Lung microvascular endothelial cell (primary cell): ENCODE measurements at places on chromosomes 6 and 20. TPM values are rescaled to one million over a fixed set of nuclear protein-coding genes. Genes with fewer than 3 reads are reported as not detected.

DNA sequence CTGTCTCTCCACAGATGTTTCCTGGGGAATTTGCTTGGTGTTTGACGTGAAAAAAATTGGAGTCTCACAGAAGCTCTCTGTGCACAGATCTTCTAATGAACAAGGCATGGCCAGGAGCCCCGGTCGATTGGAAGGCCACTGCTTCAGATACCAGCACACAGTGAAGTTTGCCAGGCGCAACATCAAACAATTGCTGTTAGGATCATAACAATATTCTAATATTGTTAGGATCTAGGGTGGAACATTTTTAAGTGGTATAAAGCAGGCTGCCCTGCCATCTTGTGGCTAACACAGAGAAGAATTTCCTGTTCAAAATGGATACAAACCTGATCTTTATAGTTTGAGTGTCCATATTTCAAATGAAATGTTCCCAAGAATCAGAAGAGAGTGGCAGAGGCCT lies 64.1 kb downstream of the C6orf118 start:
- DNase-seq = peak; percentile 49

DNA sequence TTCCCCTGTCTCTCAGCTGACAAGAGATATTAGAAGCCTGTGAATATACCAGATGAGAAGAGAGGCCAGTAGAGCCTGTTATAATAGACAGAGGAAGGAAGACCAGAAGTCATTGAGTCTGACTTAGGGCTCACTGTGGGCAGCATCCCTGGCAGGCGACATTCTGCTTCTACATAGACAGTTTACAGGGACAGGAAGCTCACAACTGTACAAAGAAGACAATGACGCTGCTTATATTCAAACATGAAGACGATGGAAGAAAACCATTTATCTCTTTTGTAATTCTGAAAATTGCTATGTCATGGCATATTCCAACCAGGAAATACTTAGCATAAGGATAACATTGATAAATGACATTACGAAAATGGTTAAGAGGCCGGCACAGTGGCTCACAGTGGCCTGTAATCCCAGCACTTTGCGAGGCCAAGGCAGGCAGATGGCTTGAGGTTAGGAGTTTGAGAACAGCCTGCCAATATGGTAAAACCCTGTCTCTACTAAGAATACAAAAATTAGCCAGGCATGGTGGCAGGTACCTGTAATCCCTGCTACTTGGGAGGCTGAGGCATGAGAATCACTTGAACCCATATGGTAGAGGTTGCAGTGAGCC lies 170.9 kb downstream of the UBE3D start:
- no peak for DNase-seq

GRCh38 chr6:2594868-2595267 lies 155.9 kb downstream of the MYLK4 start:
- DNase-seq = no peak

DNA sequence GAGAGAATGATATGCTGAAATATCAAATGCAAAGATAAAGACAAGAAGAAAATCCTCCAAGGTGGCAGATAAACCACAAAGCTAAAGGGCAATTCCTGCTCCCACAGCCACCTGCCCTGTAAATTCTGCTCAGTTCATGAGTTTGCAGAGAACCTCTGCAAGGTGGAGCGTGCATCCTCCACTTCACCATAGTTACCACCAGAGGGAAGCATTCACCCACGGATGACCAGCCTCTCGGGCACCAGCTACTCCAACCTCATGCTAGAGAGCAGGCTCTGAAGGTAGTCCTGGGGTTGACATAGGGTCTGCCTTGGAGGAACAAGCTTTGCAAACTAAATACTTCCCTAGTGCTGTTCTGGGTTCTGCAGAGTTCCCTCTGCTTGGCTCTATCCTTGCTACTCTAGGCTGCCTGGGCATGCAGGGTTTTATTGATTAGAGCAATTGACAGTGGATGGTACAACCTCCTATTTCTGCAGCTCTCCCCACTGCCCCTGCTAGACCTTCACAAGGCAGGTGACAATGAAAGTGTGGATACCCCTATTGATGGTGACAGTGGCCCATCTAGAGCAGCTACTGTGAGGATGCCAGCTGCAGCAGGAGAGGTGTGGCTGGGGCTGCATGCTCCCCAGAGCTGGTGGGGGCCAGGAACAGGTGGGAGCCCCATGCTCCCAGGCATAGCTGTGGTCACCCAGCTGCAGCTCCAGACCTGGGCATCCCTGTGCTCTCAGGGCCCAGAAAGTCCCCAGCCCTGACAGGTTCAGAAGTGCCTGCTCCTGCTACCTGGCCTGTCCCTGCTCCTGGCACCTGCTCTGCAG lies 51.1 kb downstream of the GGTLC1 start:
- DNase-seq = peak; percentile 74

DNA sequence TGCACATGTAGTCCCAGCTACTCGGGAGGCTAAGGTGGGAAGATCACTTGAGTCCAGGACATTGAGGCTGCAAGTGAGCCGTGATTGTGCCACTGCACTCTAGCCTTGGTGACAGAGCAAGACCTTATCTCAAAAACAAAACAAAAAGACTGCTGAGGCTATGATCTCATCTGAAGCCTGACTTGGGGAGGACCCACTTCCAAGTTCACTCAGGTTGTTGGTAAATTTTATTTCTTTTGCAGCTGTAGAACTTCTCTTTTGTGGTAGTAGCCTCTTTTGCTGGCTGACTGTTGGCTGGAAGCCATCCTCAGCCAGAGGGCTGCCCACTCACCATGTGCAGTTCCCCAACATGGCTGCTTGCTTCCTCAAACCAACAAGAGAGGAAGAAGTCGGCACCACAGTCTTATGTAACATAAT lies 36.8 kb upstream of the ME1 start:
- no peak for DNase-seq

GRCh38 chr6:17015551-17016381 lies 86.1 kb upstream of the STMND1 start:
- DNase-seq = peak; percentile 24

DNA sequence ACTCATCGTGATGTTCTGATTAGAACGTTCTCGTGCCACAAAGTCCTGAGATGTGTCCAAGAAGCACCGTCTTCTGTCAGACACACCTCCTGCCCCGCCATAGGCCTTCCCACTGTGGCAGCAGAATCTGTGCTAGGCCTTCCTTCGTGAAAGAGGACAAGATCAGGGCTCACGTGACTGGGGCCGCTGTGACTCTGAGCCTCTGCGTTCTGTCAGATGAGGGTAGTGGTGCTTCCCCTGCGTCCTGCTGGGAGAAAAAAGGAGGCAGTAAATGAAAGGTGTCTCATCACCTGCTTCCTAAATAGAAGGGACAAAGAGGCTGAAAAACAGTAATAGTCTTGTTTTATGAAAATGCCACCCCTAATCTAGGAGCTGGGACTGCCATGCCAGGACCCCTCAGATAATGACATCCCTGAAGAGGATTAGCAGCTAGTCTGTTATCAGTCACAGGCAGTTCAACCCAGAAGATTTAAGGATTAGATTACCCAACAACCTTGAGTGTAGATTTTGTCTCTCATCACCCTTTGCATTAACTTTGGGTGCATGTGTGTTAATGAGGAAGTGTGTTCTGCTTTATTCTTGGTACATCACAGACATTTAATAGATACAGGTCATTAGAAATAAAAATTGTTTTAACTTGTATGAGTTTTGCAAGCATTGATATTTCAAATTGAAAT lies 4.1 kb downstream of the DNAJC5 start:
- DNase-seq = no peak

- no peak for DNase-seq
Observed at GRCh38 chr6:82957868-82958245, 107.8 kb downstream of the UBE3D start.

DNA sequence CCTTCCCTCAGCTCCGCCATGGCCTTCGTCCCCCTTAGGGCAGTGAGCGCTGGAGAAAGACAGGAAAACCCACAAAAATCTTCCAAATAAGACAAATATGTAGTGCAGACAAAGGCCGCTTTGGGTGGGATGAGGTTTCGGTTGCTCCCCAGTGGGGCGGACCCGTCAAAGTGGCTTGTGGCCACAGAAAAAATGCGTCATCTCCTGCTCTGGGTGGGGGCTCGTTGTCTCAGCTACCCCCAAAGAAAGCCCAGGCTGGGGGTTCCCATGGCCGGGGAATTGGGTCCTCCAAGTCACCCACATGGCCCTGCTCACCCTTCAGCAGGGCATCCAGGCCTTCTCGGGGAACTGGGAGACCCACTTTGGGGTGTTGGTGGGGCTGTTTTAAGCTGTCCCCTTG lies 21.9 kb upstream of the SCUBE3 start:
- DNase-seq = no peak

DNA sequence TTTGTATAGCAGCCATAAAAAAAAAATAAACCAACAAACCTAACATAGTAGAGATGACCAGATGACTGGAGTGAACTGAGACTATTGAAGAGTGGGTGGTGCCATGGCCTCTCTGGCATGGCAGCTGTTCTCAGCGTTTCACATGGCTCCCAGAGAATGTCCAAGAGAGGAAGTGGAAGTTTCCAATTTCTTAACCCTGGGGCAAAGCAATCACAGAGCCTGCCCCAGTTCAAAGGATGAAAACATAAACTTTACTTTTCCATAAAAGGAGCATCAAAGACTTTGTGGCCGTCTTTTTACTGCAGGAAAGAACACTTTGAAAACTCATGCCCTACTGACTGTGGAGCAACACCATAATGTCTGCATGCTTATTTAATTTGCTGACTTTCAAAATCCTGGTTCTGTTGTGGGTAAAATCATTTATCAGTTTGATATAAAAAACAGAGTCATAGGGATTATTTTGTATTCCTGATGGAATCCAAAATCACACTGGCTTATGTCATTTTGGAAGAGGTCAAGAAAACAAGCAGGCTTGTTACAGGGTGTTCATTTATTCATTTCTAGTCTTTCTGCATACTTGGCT lies 165.4 kb downstream of the SLC35B3 start:
- DNase-seq = no peak

GRCh38 chr20:41701588-41702348 lies 83.6 kb upstream of the CHD6 start:
- no peak for DNase-seq

DNA sequence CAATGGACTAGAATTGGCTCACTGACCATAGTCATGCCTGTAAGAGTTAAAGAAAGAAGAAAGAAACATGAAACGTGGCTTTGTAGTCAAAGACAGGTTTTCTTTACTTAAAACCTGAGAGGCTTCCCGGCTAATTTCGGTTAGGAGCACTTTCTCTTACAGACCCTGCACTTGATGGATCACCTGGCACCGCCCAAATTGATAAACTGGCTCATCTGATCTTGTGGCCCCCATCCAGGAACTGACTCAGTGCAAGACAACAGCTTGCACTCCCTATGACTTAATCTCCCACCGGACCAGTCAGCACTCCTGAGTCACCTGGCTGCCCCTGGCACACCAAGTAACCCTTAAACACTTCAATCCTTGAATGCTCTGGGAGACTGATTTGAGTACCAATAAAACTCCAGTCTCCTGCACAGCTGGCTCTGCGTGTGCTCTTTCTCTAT lies 12.3 kb downstream of the TMEM14B start:
- no peak for DNase-seq

Gene MPIG6B
- not detected in 2 replicates for total RNA-seq

Gene BNIP5
- total RNA-seq = not detected in 2 replicates

Gene PCK1
- not detected in 2 replicates for total RNA-seq

Gene ZBTB22
- total RNA-seq = 11.3 and 20.0 TPM in 2 replicates

Gene PRL
- not detected in 2 replicates for total RNA-seq

Gene RIPOR3
- total RNA-seq = 0.20 TPM in 1 of 2 replicates, not detected in the other

Gene CST9L
- not detected in 2 replicates for total RNA-seq

Gene SIRPB2
- 0.20 and 0.65 TPM in 2 replicates for total RNA-seq

Gene KIAA0408
- not detected in 2 replicates for total RNA-seq
